ENCODE measurements at places on chromosomes 5 and 9. TPM values are rescaled to one million over a fixed set of nuclear protein-coding genes. Genes with fewer than 3 reads are reported as not detected.

SPATA6L gene
- total RNA-seq, result 0.21 TPM

SLC6A3 gene
- total RNA-seq, result not detected

FAM221B gene
- not detected for total RNA-seq

TOR1A gene
- 34.9 TPM for total RNA-seq

SAXO1 gene
- not detected for total RNA-seq

BAAT gene
- 0.07 TPM for total RNA-seq

C6 gene
- not detected for total RNA-seq

CDKN2B gene
- not detected for total RNA-seq

DNA sequence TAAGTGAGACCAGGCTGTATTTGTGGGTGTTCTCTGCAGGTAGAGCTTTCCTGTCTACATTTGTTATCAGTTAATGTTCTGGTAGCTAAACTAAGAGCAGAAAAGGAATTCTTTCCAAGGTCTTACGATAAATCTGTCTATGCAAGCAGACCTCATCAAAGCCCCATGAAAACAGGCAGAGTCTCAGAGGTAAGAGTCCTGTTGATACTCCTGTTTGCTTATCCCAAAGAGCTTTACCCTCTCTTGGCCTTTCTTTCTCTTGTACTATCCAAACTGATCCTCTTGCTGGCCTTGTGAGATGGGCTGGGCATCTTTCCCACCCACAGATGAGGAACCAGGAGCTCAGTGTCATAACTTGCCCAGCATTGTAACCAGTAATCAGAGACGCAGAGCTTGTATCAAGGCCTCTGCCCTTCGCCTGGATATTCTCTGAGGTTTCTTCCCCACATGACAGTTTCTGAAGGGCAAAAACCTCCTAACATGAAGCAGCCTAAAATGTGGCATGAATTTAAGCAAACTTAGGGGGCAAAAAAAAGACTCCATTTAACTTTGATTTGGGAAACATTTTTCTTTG is 33.5 kb downstream of the PRKACG start:
- H3K27me3 ChIP-seq, result peaks cover 3% of the 10 kb centered on the region
- no peak for DNase-seq
- H3K36me3 ChIP-seq, result peaks cover 4% of the 10 kb centered on the region
- H3K4me1 ChIP-seq, result peaks cover 55% of the 10 kb centered on the region

GRCh38 chr5:150428106-150428876 is 15.6 kb upstream of the CD74 start:
- no peak for DNase-seq
- H3K27me3 ChIP-seq, result peaks cover 4% of the 10 kb centered on the region
- no peaks in the 10 kb centered on the region for H3K36me3 ChIP-seq
- H3K4me1 ChIP-seq, result no peaks in the 10 kb centered on the region

- DNase-seq, result no peak
- peaks cover 10% of the 10 kb centered on the region for H3K4me1 ChIP-seq
- H3K36me3 ChIP-seq, result no peaks in the 10 kb centered on the region
- no peak overlapping the region for H3K4me3 ChIP-seq
These were observed 197.6 kb upstream of the RASA1 start for GRCh38 chr5:87069974-87070608.

GRCh38 chr5:57338068-57338867 is 144.3 kb downstream of the ACTBL2 start:
- no peak overlapping the region for H3K27ac ChIP-seq
- H3K36me3 ChIP-seq, result no peaks in the 10 kb centered on the region
- H3K4me3 ChIP-seq, result no peak overlapping the region
- no peaks in the 10 kb centered on the region for H3K4me1 ChIP-seq

DNA sequence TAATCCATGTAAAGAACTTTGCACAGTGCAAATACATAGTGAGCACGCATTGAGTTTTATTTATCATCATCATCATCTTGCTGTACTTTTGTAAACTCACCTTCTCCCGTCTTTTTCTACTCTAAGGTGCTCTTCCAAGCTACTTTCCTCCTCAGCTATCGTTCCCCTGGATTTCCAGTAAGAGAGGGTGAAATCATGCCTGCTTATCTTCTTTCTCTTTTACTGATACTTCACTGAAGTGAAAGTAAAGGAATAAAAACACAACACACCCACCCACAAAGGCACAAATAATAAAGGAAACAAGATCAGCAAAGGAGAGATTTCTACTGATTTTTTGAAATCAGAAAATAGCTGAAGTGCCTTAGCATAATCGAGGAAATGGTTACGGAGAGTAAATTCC is 509.9 kb downstream of the RAB3C start:
- no peak overlapping the region for H3K4me3 ChIP-seq
- no peaks in the 10 kb centered on the region for H3K36me3 ChIP-seq
- no peak overlapping the region for H3K27ac ChIP-seq
- no peak for DNase-seq
- H3K4me1 ChIP-seq, result peaks cover 21% of the 10 kb centered on the region

DNA sequence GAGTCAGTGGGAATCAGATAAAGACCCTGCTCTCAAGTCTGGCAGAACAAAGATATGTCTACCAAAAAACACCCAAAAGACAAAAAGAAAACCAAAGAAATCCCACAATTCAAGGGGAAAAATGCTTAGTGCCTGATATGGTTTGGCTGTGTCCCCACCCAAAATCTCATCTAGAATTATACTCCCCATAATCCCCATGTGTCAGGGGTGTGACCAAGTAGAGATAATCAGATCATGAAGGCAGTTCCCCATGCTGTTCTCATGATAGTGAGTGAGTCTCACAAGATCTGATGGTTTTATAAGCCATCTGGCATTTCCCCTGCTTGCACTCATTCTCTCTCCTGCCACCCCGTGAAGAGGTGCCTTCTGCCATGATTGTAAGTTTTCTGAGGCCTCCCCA is 13.4 kb downstream of the FBXO10 start:
- no peak overlapping the region for H3K4me3 ChIP-seq
- no peak overlapping the region for H3K27ac ChIP-seq
- H3K4me1 ChIP-seq, result no peaks in the 10 kb centered on the region
- H3K27me3 ChIP-seq, result no peaks in the 10 kb centered on the region

GRCh38 chr5:36570301-36571095 is 35.9 kb upstream of the SLC1A3 start:
- H3K27me3 ChIP-seq, result no peaks in the 10 kb centered on the region
- H3K4me3 ChIP-seq, result no peak overlapping the region
- no peak for DNase-seq
- H3K4me1 ChIP-seq, result no peaks in the 10 kb centered on the region
- no peak overlapping the region for H3K27ac ChIP-seq

DNA sequence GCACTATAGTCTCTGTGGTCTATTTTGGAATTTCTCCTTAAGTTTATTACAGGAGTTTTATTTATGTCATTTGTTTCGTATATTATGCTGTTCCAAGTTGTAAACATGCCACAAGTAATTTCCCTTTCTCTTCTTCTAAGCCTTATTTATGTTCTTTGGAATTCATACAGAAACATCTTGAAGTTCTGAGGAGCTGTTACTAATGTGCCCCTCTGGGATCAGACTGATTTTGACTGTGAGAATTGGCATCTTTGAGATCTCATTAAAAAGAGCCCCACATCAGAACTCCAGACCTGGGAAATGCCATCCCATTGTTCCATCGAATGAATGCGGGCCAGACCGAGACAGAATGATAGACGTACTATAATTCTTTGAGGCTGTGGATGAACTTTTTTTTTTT is 138.8 kb upstream of the CD180 start:
- H3K27me3 ChIP-seq, result peaks cover 3% of the 10 kb centered on the region
- H3K36me3 ChIP-seq, result no peaks in the 10 kb centered on the region
- H3K4me3 ChIP-seq, result no peak overlapping the region
- H3K4me1 ChIP-seq, result no peaks in the 10 kb centered on the region
- H3K27ac ChIP-seq, result no peak overlapping the region
- no peak for DNase-seq

- H3K4me3 ChIP-seq, result no peak overlapping the region
- DNase-seq, result no peak
- no peaks in the 10 kb centered on the region for H3K4me1 ChIP-seq
These were observed 25.4 kb downstream of the FBXO10 start for GRCh38 chr9:37550781-37551180.
